ENCODE measurements at places on chromosomes 4 and X.

DNA sequence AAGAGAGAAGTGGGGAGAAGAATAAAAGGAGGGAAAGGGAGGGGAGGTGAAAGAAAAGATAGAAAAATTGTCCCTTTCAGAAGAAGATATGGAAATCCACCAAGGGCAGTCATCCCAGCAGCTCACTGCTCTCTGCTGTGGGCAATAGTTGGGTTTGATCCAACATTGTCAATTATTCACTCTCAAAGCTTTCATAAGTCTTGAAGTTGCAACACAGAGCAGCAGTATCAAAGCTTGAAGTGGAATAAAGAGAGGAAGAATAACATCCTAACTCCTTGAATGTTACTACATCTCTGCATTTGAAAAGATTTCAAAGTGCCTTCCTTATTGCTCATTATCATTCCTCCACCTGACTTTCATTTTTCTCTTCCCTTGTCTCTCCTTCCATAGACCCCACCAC, 62.3 kb upstream of the HHIP start:
- no peak for DNase-seq

DNA sequence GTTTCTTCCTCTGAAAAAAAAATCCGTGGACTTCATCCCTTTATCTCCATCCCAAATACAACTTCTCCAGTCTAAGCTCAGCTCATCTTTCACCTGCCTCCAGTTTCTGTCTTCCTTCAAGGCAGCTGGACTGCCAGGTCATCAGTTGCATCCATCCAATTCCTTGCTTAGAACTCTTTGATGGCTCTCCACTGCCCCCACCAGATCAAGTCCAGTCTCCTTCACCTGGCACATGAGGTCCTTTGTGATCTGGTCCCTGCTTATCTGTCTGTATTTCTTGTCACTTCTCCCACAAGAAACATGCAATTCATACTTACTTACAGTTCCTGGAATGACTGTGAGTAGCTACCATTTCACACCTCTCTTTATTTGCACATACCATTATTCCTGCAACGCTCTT, 33.8 kb downstream of the OTUD6A start:
- DNase-seq: no peak

DNA sequence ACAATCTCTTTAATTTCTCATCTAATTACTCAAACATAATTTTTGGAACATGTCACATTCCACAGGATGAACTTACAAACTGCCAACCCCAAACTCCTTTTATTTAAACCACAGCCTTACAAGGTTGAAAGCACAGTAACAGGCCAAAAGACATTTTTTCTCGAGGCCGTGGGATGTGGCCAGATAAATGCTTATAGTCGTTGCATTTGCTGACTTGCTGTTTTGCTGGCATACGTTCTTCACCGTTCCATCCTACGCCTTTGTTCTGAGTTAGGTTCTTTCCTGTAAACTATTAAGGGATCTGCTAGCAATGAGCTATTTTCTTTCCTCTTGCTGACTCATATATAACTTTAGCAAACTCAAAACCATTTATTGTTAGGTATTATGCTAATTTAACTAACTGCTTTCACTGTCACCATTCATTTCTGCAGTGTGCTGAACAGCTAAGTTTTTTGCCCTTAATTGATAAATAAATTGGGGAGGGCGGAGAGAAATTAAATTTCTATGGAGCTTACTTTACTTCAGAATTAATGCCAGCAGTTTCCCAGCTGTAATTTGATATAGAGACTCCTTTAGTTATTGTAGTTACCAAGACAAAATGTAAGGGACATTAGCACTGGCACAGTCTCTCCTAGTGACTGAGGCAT, 135.1 kb upstream of the PACRGL start:
- no peak for DNase-seq

DNA sequence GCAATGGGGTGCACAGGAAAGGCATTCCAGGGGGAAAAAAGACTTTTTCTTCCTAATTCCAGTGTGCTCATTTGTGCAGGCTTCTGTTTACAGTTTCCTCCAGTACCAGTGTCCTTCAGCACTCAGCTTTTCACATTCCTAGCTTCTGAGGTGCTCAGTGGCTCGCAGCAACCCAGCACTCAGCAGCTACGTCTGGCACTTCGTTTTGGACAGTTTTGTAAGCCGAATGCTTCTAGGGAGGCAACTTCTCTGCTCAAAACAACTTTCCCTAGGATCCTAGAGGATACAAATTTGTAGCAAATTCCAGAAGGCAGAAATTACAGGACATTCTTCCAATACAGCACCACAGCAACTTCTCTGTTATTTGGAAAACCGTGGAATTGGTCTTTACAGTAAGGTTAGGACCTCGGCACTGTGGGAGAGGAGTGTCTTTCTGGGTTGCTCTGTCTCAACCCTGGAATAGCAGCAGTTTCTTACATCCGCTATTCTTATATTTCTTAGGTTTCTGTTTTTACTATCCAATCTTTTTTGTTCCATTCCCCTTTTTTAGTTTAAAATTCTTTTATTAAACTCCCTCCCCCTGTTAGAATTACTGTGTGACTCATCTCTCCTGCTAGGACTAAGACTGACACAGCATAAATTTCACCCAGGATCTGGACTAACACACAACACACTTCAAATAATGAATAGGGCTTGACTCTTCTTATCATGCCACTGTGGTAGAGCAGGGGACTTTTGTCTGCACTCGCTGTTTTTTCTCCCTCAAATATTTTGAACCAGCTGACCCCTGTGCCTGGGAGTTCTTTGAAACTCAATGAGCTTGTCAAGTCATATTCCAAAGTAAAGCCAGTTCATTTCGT, 1314.7 kb downstream of the FSTL5 start:
- no peak for DNase-seq

DNA sequence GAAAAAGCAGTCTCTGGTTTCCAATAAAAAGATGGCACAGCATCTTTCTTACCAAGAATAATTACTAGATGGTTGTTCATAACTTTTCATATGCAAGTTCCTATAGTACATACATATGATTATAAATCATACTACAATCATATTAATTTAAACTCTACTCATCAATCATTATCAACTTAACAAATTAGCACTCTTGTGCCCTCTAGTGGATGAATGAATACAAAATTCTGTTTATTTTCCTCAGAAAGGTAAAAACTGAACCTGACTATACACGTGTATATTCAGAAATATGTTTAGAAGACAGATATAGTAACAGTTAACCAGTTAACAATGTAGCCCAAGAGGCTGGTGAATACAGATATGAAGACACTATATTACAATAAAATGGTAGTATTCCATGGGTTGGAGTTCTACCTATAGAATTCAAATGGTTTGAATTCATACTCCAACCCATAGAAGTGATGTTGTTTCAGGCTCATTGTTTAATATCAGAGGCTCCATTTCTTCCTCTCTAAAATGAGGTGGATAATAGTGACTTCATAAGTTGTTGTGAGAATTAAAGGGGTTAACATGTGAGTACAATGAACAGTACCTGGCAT, 100.0 kb downstream of the ADAMTS3 start:
- DNase-seq: peak; percentile 2

DNA sequence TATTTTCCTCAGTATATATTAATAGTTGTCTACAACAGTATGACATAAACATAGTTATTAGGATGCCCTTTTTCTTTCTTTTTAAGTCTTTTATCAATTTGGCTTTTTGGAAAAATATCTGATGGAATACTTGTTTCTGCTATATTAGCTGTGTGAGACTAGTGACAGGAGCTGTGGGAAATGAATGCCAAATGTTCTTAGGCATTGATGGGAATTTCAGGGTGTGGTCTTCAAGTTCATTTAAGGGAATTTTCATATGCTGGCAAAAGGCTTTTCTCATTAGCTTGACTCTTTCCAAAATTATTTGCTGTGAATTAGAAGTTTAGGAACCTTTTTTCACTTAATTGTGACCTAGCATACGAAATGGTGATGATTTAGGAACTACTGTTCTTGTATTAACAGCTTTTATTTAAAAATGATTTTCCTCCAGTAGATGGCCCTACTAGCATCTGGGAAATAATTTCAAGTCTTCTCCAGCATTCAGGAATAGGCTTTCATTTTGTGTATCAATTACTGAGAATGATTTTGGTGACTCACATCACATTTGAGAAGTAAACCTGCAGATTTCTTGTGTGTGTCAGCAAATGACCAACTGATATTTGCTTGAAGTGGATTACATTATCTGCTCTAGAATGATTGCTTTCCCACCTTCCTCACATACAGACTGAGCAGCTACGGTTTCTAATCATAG, 70.9 kb downstream of the HTT start:
- DNase-seq: no peak

GRCh38 chr4:28350485-28350884, 1489.8 kb downstream of the STIM2 start:
- no peak for DNase-seq

GRCh38 chr4:161704653-161705052, 459.1 kb downstream of the FSTL5 start:
- DNase-seq: no peak

DNA sequence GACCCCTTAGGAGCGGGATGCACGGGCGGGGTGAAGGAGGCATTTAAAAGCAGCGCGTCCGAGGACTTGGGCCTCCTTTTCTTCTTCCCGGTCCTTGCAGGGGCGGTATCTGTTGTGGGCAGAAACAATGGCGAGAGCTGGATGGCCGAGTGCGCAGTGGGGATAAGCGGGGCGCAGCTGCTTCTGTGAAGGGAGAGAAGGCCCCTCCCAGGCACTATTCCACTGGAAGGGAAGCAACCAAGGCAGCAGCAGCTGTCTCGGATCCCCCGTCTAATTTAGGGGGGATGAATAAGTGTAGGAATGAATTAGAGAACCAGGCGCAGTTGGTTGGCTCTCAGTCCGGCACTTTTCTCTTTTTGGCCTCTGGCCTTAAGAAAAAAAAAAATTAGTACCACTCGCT, 995 bp downstream of the SMARCA5 start:
- DNase-seq: peak; percentile 62

DNA sequence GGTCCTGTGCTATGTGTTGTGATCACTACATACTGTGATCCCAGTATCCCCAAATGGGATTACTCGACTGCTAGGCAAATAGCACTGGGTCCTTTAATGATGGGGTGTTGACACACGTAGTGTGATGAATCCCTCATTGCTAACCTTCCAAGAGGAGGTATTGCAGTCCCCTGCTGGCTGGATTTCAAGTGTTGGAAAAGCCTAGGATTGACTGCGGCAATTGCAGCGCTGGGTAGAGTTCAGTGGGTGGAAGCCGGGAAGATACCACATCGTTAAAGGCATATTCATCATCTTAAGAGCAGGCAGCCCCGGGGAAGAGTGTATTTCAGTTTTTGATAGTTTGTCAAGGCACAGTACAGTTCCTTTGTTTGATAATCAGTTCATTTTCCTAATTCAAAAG, 159.9 kb downstream of the TRIML1 start:
- no peak for DNase-seq

- DNase-seq: no peak
Observed at GRCh38 chr4:53629296-53629695, 38.0 kb upstream of the LNX1 start.

- DNase-seq: no peak
Observed at GRCh38 chr4:117068120-117068519, 17.3 kb downstream of the TRAM1L1 start.

DNA sequence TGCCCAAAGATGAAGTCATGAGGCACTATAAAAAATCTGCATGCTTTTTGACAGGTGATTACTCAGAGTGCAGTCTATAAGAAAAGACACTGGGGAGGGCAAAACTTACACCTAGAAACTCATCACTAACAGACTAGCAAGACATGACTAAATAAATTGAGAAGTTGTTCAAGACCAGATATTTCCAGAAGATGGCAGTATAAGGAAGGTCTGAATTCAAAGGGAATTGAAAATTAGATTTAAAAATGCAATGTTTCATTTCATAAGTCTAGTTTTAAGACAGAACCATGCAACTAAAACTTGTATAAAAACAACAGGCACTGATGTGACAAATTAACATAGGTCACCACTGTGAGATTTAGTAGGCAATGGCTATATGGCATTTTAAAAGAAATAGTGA, 232.5 kb upstream of the POF1B start:
- DNase-seq: peak; percentile 3

DNA sequence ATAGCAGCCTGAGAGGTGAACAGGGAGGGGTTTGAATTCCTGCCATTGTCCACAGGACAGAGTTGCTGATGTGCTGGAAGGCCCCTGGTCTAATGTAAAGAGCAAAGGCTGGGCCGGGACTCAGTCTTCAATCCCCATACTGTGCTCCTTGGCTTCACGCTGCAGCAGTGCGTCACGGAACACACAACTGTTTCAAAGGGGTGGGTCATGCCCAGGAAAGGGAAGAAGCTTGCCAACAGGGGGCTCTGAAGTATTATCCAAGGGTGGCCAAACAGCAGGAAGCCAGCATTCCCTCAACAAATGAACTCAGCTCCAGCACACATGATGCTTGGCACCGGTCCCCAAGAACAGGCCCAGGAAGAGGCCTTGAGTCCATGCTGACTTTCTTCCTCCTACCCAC, 122.5 kb downstream of the NFKB1 start:
- peak; percentile 62 for DNase-seq

DNA sequence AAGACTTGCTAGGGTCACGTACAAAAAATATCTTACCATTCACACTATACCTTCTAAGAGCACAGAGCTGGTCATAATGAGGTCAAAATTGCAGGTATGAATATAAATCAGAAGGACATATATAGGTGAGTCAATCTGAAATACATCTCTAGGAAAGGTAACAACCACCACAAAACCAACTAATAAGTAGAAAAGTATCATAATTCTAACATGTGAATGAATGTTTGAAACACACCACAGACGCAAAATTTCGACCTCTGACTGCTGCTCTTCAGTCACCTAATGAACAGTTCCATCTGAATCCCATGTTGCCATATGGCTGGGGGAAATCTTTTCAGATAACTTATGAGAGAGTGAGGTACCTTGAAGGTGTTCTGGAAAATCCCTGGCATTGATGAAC, 22.1 kb downstream of the STAP1 start:
- DNase-seq: no peak

DNA sequence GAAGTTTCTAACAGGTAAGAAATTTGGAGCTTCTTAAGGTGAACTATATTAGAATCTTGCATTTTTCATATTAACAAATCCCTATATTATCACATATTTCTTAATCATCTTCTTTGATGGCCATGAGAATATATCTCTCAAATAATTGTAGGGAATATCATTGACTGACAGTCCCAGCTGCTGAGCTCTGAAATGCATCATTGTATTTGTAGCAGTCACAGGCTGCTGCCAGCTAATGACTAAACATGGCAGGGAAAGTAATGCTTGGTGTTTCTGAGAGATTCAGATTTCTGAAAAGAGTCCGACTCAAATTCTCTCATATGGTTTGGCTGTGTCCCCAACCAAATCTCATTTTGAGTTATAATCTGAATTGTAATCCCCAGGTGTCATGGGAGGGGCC, 171.9 kb downstream of the TRAM1L1 start:
- DNase-seq: no peak

DNA sequence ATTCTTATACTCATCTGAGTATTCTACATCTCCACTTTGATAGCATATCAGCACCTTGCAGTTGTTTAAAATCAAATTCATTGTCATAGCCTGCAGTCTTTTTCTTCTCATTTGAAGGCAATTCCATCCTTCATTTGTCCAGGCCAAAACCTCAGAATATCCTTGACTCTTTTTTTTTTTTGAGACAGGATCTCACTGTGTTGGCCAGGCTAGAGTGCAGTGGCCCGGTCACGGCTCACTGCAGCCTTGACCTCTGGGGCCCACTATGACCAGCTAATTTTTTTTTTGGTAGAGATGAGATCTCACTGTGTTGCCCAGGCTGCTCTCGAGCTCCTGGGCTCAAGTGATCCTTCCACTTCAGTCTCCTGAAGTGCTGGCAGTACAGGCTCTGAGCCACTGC, 2.6 kb downstream of the MRPL1 start:
- no peak for DNase-seq

- DNase-seq: no peak
Observed at GRCh38 chr4:86118711-86119110, 241.1 kb downstream of the MAPK10 start.
